ENCODE measurements at places on chromosomes 1 and 21. TPM values are rescaled to one million over a fixed set of nuclear protein-coding genes. Genes with fewer than 3 reads are reported as not detected.

Gene ZNF593OS
- not detected for total RNA-seq

Gene UTS2
- not detected for total RNA-seq

Gene LEFTY1
- total RNA-seq, result 1.7 TPM

Gene LRRC47
- total RNA-seq, result 53.8 TPM

Gene BSDC1
- total RNA-seq, result 78.3 TPM
